Activated CD8-positive, alpha-beta memory T cell treated with anti-CD3 and anti-CD28 coated beads for 24 hours (primary cell): ENCODE measurements at places on chromosomes 5 and 9.
A peak's percentile ranks its signal among the peaks of the same experiment; 100 is the strongest.

DNA sequence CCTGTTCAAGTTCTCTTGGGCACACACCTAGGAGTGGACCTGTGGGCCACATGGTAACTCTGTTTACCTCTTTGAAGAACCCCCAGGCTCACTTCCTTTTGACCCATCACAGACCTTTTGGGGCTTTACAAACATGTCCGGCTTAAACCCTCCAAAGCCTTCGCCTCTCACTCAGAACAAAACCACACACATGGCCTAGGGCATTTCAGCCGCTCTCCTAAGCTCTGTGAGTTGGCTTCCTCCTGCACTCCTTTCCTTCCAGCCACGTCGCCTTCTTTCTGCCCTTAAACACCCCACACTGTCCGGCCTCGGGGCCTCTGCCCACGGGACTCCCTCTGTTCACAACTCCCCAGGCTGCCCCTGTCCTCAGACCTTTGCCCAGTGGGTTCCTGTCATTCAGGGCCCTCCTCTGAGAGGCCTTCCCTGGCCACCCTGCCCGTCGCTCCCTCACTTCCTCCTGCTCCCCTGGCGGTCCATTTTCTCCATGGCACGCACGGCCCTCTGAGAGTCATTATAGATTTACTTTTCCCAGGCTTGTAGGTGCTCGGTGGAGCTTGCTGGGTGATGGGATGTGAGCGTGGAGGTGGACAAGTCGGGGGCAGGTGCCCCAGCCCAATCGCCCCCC is 1.9 kb downstream of the DOK3 start:
- no peak for DNase-seq

- no peak for DNase-seq
Observed at GRCh38 chr9:93057042-93057702, 1.3 kb upstream of the SUSD3 start.

GRCh38 chr5:61878471-61878870 is 427.5 kb upstream of the KIF2A start:
- no peak for DNase-seq

DNA sequence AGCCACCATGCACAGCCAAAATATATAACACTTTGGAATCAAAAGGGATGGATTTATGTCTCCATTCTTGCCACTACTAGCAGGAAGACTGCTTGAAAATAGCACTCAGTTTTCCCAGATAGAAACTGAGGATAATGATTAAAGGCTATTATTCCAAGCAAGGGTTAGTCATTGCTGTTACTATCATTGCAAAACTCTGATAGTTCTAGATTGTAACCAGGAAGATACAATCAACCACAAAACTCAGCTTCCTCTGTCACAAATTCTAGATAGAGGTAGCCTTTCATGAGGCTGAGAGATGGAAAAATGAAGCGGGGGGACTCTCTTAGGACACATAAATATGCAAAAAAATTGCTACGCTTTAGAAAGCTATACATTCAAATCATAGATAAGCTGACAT is 3.1 kb downstream of the ANXA1 start:
- DNase-seq, result no peak

GRCh38 chr5:178230879-178231538 is 1.6 kb downstream of the PHYKPL start:
- no peak for DNase-seq

DNA sequence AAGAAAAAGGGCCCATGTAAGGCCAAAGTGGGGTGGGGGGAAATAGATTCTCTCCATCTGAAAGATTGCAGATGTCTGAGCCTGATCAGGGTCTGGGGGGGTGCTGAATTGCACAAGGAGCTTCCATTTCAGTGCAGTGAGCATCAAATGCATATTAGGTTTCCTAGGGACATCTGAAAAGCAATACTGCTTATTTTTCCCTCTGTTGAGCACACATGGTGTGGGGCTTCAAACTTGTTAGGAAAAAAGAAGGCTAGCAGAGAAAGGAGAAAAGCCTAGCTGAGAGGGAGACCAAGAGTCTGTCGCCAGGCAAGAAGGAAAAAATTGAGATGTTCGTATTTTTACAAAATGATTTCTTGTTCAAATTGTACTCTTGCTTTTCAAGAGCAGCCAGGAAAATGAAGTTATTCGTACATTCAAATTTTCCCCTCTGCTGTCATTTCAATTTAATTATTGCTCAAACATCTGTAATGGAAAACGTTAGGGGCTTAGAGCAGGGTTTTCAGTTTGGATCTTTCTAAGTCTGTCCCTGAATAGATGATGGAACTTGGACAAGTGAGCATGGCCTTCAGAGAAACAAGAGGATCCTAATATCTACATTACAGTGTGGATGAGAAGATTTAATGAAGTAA is 191.9 kb upstream of the GAS1 start:
- DNase-seq, result no peak

GRCh38 chr5:15260356-15261268 is 239.4 kb upstream of the FBXL7 start:
- DNase-seq, result no peak

DNA sequence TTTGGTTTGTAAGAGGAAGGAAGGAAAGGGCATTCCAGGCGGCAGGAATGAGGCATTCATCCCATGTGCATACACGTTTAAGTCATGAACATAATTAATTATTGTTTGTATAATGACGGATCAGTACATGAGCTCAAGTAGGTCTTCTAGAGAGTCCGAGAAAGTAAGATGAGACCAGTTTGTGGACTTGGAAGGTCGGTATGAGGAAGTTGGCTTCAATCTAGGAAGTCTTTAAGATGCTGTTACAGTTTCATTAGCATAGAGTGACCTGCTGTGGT is 2.1 kb downstream of the GTF3C4 start:
- no peak for DNase-seq

DNA sequence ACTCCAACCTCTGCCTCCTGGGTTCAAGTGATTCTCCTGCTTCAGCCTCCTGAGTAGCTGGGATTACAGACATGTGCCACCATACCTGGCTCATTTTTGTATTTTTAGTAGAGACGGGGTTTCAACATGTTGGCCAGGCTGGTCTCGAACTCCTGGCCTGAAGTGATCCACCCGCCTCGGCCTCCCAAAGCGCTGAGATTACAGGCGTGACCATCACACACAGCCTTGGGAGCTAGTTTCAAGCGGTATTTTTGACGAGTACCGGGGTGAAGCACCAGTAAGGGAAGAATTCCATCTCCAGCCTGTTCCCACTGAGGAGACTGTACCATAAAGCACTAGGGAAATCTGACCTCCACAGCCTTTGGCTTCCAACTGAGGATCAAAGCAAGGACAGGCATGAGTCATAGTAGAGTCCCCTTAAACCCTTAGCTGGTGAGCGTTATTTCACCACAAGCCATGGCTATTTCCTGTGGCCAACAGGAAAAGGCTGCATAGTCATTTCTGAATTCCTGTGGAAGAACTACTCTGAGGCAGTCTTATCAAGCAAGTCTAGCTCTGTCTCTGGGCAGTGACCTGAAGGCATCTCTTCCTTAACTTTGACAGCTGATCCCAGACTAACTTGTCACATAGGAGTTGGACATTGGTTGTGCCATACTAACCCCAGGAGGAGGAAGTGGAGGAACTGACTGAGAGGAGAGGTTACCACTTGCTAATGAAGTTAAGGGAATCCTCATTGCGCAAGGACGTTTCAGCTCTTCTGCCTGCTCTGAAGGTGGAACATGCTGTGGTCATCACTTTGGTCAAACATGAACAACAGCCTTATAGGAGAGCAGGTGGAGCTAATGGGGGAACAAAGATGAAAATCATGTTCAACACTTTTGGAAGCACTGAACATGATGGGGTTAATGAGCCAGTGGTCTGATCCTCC is 85.8 kb upstream of the DMRT1 start:
- DNase-seq, result no peak

DNA sequence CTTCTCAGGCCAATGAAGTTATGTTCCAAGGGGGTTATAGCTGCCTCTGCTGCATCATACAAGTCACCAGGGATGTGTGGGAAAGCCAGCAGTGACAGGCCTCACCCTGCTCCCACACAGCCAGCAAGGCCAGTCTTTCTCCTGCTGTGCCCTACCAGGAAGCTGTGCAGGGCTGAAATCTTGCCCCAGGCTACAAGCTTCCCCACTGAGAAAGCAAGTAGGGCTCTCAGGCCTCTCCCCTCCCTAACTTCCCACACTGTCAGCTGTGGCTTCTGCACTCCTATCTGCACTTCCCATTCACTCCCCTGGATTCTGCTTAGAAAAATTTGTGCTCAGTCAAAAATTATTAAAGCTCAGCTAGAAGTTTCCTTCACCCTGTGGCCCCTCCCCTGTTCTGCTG is 611.2 kb upstream of the ZNF608 start:
- no peak for DNase-seq

DNA sequence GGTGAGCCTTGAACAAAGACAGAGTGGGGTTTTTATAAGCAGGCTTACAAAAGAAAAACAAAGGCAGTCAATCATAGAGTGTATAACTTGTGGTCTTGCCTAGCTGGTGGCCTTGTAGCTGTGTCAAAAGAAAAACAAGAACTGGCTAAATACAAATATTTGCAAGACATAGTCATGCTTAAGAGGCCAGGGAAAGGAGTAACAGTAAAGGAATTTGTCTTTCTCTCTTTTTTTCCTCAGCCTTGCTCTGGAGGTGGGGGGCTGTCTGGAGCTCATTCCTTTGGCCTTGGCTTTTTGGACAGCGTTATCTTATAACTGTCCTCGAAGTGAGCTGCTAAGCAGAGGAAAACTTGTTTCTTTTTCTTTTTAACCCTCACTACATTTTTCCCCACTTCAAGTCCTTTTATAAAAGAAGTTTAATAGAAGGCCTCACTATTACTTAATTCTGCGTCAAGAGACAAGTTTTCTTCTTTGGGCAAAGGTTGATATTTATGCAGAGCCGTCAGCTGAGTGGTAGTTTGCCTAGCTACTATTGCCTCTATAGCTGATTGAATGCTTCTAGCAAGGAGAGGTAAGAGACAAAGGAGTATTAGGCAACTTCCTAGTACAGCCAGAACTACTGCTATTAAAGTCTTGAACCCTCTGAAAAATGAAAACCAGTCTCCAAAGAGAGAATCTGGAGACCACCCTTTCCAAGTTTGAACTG is 14.3 kb downstream of the CEL start:
- no peak for DNase-seq

GRCh38 chr9:112750016-112750763 is at the start of gene SNX30:
Gene SNX30, plus strand, starts transcription at chr9:112750760. Its CDS starts 242 bp downstream, at chr9:112751002.
- DNase-seq, result peak; percentile 86

DNA sequence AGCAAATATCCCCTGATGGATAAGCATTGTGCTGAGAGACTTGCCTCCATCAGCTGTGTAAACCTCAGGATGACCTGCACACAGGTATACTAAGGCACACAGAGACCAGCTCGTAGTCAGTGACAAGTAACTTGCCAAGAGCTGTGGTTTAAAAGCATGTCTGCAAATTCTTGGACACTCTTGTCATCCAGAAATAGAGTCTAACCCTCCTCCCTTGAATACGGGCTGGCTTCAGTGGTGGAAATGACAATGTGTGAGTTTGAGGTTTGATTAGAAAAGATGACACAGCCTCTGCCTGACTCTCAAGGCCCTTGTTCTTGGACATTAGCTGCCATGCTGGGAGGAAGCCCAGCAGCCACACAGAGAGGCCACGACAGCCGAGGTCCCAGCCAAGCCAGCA is 114.4 kb downstream of the GADD45G start:
- DNase-seq, result no peak

DNA sequence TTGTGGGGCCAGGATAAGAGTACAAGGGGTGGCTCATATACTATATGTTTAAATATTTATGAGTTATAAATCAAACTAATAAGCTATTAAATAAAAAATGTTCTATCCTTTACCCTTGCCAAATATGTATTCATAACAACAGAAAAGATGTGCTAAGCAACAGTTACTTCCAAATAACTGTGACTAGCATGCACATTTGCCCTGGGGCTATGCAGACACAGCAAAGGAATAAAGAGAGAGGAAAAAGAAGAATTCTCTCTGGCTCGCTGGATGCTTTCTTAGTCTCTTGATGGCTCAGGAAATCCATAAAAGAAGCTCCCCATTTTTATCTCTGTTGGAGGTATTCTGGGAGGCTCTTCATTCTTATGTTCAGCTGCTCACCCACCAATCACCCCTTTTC is 182.4 kb upstream of the ATP10B start:
- no peak for DNase-seq

DNA sequence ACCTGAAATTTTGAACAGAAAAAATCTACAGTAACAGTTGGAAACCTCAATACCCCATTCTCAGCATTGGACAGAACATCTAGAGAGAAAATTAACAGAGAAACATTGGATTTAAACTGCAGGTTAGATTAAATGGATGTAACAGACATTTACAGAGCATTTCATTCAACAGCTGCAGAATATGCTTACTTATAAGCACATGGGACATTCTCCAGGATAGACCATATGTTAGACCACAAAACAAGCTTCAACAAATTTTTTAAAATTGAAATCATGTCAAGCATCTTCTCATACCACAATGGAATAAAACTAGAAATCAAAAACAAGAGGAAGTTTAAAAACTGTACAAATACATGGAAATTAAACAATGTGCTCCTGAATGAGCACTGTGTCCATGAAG is 316.3 kb downstream of the FAM170A start:
- DNase-seq, result no peak

GRCh38 chr9:105244734-105245028 is 230 bp downstream of the SLC44A1 start:
- DNase-seq, result no peak

DNA sequence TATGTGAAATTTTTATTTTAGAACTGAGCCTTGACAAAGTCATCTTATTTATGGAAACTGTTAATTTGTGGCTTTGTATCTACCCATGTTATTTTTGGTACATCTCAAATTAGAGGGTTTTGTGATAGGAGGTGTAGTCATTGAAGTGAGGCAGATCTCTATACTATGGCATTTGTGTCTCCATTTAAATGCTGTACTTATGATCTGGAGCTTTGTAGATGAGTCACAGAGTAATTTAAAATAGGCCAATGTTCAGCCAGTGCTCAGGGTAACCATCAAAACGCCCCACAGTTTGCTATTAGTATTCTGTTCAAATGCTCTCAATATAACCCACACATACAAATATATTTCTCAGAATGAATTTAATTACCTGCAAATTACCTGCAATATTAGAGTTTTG is 351.5 kb upstream of the KLF9 start:
- DNase-seq, result no peak

DNA sequence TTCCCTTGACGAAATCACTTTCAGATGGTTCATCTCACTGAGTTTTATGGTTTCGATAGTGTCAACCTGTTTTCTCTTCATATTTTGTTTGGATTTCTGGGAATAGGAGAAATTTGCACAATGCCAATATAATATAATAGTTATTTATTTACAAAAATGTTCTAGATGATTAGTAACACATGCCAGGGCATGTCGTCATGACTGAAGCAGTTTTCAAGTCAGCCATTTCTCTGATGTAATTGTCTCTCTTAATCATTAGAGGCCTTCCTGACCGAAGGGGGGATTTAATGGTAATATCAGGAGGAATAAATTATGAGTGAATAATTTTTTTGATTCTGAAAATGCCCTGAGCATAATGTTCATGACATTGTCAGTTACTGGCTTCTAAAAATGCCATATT is 246.5 kb upstream of the ATP10B start:
- DNase-seq, result no peak

GRCh38 chr9:114723931-114724330 is 41.9 kb upstream of the TEX48 start:
- DNase-seq, result no peak

- DNase-seq, result no peak
Observed at GRCh38 chr5:156149213-156149612, 177.8 kb upstream of the SGCD start.
